ENCODE measurements at places on chromosomes 6 and 20.

DNA sequence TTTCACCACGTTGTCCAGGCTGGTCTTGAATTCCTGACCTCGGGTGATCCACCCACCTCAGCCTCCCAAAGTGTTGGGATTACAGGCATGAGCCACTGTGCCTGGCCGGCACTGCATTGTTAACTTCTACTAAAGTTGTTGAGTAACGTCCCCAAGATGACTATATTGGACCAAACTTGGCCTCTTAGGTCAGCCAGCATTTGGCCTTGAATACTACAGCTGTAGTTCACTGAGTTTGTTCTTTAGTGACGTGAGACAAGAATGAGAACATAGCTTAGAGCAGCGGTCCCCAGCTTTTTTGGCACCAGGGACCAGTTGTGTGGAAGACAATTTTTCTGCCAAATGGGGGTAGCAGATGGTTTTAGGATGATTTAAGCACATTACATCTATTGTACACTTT is 237.1 kb downstream of the TBC1D7 start:
- DNase-seq: no peak

GRCh38 chr6:63785006-63785405 is 149.4 kb downstream of the PHF3 start:
- DNase-seq: no peak

DNA sequence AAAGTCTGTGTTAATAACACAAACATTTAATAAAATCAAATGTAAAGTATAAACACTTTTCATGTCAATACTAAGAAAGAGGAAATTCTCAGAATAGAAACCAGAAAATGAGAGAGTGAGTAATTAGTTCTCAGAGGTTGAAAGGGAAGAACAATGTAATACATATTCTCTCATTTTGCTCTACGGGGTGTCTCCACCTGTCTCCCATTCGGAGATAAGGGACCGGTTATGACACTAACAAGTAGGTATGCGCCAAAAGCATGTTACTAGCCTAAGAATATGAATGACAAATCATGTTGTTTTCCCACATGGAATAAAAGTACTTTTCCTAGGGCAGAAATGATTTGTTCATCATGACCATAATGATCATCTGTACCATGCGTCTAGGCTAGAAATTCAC is 35.6 kb upstream of the PRELID3B start:
- no peak for DNase-seq

GRCh38 chr20:14264869-14265268 is 72.5 kb downstream of the FLRT3 start:
- DNase-seq: no peak

- DNase-seq: no peak
These were observed 67.4 kb upstream of the BMP2 start for GRCh38 chr20:6699921-6700562.

DNA sequence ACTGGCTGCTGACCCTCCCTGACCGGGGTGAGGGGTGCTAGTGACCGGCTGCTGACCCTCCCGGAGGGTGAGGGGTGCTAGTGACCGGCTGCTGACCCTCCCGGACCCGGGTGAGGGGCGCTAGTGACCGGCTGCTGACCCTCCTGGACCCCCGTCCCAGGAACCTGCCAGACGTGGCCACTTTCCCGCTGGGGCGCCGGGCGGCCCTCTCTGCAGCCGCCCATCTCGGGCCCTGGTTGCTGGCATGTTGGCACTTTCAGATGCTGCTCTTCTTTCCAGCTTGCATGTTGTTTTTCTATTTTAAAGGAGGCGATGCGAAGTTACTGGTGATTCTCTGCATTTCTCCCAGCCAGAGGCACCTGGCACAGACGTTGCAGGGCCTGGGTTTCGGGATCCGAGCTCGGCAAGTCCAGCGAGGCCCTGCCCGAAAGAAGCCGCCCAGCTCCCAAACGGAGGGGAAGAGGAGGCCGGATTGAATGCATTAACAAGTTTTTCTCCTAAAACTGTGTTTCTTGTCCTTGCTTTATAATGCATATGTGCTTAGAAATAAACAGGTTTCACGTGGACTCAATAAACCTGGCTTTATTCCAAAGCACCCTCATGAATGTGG is 34.4 kb downstream of the FRMD1 start:
- DNase-seq: no peak

- DNase-seq: no peak
These were observed 283.1 kb downstream of the PREX1 start for GRCh38 chr20:48544402-48545339.

- DNase-seq: no peak
These were observed 145.3 kb upstream of the TCF21 start for GRCh38 chr6:133743621-133744020.

DNA sequence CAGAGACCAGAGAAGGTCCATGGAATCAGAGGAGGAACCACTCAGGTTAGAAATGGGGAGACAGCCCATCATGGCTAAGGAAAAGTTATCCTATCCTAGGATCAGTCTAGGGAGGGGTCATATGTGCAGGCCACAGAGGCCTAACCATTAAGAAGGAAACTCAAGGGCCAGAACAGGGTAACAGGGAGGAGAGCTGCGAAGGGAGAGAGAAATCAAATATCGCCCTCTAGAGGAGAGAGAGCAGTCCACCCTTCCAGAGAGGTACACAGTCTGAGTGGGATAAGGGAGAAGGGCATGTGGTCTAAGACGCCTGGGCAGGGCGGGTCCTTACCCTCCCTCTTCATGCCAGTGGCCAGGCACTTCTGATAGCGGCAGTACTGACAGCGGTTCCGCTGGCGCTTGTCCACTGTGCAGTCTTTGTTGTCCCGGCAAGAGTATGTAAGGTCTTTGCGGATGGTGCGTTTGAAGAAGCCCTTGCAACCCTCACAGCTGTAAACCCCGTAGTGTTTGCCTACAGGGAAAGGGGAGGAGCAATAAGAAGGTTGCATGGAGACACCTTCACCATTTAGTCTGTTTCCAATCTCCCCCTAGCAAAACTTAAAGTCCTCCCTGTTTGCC is 2.9 kb downstream of the RXRB start:
- DNase-seq: no peak

- no peak for DNase-seq
These were observed 49.9 kb downstream of the AIG1 start for GRCh38 chr6:143110572-143110971.

GRCh38 chr6:120378582-120379220 is 955.6 kb downstream of the TBC1D32 start:
- no peak for DNase-seq

- no peak for DNase-seq
These were observed 81.7 kb downstream of the CDH22 start for GRCh38 chr20:46226602-46227001.

GRCh38 chr6:166563200-166563599 is 23.3 kb downstream of the RAMACL start:
- no peak for DNase-seq

DNA sequence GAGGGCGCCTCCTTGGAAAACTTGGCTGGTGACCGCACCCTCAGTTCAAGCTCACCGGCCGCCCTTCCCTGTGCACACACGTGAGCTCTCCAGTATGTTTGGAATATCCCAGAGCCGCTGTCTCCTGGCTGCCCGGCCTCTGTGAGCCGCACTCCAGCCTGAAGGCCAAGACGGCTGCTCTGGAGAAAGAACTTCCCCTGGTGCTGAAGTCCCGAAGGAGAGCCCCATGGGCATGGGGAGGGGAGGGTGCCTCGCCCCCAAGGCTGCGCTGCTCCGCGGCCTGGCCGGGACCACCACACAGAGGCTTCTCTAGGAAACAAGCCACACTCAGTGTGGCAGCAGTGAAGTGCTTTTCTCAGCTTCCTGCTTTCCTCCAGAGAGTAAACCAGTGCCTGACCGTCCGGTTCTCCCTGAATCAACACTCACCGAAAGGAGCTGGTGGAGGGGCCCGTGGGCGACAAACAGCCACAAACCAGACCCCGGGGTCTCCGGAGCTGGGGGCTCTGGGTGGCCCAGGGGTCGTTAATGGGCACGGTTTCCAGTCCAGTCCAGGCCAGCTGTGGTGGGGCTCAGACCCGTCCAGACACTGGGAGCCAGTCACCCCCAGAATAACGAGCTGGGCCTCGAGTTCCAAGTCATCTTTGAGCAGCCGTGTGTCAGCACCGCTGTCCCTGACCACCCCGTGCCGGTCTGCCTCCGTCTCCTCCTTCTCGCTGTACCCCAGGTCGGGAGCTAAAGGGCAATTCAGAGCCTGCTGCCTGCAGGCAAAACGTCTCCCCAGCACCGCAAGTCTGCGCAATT is 87.4 kb upstream of the BHLHE23 start:
- DNase-seq: no peak

- no peak for DNase-seq
These were observed 160.1 kb downstream of the SCP2D1 start for GRCh38 chr20:18973529-18974173.

GRCh38 chr20:25600632-25601031 is 15.3 kb upstream of the NINL start:
- no peak for DNase-seq

- no peak for DNase-seq
These were observed 57.4 kb downstream of the IYD start for GRCh38 chr6:150426198-150426597.

DNA sequence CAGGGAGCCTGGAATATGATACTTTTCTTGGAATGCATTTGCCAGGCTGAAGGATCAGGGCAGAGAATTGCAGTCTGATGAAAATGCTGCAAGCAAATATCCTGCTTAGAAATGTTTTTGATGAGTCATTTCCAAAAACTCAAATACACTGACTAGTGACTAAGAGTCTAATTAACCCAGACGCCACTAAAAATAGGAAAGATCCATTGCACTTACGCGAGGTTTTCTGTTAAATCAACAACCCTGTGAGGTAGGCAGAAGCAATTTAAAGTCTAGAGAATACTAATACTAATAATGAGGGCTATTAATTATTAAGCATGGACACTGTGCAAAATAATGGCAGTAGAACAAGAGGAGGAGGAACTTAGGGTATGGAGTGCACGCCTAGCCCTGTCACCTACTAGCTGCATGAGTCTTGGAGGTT is 130.1 kb upstream of the DOK5 start:
- no peak for DNase-seq

GRCh38 chr20:46810448-46811223 is 84.0 kb upstream of the EYA2 start:
- DNase-seq: no peak

DNA sequence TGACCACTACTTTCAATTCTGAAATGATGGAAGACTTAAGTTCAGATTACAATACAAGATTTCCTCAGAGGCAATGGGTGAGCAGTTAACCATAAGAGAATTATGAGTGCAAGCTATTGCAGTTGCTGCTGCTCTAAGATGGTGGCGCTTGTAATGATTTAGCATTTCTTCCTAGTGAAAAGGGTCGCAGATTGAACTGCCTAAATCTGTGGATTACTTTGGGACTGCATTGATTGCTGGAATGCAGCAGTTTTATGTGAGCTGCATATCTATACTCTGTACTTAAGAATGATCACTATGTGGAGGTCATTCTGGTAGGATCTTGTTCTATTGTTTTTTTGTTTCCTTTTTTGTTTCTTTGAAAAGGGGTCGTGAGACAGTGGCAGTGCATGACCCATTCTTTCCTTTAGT is 5.3 kb downstream of the SCAF8 start:
- no peak for DNase-seq

- no peak for DNase-seq
These were observed 80.7 kb downstream of the TRMT11 start for GRCh38 chr6:126067073-126067472.

DNA sequence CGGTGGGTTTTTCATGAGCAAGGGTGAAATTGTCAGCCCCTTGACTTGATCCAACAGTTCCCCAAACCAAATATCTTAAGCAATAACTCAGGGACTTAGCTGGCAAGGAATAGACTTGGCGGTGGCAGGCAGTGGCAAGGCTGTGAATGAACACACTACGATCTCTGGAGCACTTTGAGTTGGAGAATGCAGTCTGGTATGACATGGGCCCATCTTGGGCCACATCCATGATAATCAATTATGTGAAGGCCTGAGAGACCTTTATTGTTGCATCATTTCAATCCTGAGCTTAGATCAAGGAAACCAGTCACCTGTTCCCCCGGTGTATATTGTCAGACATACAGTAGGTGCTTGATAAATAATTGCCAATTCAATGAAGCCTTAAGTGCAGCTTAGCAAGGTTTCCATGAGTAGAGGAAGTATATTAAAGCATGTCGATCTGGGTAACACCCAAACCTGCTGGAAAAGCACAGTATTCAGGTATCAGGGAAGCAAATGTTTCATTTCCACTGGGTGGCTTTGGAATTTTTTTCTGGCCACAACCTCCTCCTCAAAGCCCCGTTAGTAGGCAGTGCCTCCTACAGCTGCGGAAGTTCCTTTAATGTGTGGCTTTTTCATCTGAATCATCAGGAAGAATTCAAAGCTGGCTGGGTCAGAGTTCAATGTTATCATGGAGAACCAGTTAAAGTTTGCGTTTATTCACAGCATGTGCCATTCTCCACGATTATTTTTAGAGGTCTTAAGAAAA is 10.2 kb downstream of the CASS4 start:
- no peak for DNase-seq

- no peak for DNase-seq
These were observed 663 bp downstream of the C6orf15 start for GRCh38 chr6:31111712-31112111.

- DNase-seq: no peak
These were observed 56.7 kb downstream of the FAM135A start for GRCh38 chr6:70470016-70470415.
